ENCODE measurements at places on chromosomes 5 and 9.

DNA sequence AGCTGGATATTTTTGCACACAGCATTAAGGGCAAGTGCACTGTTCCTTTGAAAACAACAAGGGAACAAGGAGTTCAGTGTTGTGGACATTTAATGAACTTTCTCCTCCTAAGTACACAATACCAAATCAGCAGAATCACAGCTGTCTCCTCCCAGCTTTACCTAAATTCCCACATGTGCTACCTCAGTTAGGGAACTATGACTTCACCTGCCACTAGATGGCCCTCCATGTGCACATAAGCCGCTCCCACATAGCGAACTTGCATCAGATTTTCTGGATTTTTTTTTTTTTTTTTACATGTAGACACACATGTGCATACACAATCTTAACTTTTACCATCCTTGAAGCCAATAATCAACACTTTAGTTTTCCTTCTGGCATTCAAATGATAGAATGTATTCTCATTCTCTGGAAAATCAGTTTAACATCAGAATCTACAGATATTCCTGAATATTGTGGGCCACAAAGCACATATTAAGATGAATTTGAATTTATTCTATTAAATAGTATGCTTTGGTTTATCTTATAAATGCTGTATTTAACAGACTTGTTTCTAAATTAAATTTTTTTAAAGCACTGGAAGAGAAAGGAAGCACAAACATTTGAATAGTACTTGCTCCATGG is 123.6 kb downstream of the PALM2AKAP2 start:
- DNase-seq: peak; percentile 59

DNA sequence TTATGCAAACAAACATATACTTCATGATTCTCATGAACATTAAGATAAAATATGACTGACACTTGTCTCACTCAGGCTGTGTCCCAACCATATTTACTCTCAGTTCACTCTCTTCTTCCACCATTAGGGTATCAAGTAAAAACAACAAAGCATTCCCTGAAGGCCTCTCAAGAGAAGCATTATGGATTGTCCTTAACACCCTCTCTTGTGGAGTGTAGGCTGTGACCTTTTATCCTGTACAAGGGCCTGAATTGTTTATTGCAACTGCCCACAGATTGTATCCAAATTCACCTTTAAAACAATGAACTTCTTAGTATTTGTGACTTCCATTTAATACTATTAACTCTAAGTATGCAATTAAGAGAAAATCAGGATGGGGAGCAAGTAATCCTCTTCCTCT is 78.1 kb downstream of the RICTOR start:
- DNase-seq: no peak

DNA sequence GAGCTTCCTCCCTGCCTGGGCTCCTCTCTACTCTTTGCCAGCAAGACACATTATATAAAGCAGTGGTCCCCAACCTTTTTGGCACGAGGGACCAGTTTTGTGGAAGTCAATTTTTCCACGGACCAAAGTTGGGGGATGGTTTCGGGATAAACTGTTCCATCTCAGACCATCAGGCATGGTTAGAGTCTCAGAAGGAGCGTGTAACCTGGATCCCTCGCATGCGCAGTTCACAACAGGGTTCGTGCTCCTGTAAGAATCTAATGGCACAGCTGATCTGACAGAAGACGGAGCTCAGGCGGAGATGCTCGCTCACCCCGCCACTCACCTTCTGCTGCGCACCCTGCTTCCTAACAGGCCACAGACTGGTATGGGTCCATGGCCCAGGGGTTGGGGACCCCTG is 142.8 kb downstream of the LIFR start:
- DNase-seq: no peak

GRCh38 chr5:67366691-67367395 is 170.2 kb upstream of the CD180 start:
- DNase-seq: no peak

- no peak for DNase-seq
These were observed 248.1 kb downstream of the PIK3R1 start for GRCh38 chr5:68463606-68464005.

DNA sequence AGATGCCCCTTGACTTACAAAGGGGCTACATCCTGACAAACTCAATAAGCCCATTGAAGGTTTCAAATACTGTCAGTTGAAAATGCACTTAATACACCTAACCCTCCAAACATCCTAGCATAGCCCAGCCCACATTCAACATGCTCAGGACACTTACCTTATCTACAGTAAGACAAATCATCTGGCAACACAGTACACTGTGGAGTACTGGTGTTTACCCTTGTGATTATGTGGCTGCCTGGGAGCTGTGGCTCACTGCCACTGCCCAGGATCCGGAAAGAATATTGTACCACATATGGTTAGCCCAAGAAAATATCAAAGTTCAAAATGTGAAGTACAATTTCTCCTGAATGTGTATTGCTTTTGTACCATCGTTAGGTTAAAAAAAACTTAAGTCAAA is 562.2 kb downstream of the HTR1A start:
- DNase-seq: no peak

DNA sequence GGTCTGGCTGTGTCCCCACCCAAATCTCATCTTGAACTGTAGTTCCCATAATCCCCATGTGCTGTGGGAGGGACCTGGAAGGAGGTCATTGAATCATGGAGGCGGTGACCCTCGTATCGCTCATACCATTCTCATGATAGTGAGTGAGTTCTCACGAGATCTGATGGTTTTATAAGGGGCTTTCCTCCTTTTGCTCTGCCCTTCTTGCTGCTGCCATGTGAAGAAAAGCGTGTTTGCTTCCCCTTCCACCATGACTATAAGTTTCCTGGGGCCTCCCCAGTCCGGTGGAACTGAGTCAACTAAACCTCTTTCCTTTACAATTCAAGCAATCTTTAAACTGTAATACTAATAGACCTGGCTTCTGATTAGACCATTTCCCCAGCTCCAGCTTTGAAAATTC is 92.2 kb upstream of the SARDH start:
- DNase-seq: no peak

DNA sequence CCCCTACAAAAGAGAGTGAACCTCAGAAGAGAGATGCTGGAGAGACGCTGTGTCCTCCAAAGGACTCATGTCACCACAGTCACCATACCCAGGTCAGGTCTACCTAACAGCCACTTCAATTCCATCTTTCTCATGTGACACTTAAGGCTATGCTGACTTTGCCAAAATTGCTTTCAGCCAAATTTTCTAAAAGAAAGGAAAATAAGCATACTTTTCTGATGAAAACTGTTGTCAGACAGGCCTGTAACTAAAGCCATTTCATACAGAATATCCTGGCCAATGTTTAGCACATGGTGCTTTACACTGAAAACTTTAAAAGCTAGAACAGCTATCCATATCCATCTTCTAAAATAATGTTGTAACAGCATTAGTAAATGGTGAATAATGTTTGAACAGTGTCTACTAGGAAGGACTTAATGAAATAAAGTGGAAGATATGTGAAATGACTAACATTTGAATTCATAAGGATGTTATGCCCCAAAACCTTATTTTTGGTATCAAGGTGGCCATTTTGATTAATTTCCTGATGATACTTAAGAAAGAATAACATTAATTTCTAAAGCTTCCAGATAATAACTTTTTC is 97.2 kb downstream of the NFIB start:
- no peak for DNase-seq

DNA sequence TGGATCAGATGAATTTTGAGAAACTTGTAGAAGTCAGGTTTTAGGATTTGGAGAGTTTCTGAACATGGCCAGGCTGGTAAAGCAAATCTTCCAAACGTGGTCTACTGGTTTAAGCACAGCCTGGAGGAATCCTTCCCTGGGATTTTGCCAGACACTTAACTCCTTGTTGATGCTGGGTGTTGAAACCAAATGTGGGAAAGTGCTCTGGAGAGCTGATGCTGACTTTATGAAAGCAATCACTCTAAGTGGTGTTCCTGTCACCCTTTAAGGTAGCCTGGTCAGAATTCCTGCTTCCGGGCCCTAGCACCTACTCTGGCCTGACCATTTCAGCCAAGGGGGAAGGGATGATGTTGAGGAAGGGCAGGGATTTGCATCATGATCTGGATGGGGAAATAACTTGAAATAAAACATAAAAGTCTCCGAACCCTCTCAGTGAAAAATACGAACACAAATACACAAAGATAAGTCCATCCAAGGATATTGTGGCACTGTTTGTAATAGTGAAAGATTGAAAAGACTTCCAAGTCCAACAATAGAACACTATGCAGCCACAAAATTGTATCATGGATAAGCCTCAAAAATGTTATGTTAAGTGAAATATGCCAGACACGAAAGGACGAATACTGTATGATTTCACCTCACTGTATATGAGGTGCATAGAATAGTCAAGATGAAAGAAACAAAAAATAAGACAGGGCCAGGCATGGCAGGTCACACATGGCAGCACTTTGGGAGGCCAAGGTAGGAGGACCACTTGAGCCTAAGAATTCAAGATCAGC is 57.7 kb downstream of the PDE6A start:
- DNase-seq: peak; percentile 12

DNA sequence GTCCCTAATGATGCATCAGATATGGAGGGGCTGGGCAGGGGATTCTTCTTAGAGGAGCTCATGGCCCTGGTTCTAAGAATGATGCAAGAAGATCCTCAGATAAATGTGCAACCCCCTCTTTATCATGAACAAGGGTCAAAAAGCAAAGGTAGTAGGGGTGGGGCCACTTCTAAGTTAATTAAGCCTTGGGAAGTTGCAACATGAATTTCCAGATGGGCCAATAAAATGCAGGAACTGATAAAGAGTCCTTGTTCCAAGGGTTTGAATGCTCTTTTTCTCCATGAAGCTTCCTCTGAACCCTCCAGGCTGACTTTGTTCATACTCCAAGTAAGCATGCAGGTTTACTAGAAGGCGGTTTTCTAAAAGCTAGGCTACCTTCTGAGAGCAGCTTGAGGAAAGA is 25.6 kb downstream of the PCA3 start:
- no peak for DNase-seq

GRCh38 chr5:96876292-96876850 is at the start of gene ERAP2:
Gene ERAP2 (plus strand): TSS chr5:96876500. CDS start chr5:96879686, 3,186 bp downstream.
- peak; percentile 47 for DNase-seq

DNA sequence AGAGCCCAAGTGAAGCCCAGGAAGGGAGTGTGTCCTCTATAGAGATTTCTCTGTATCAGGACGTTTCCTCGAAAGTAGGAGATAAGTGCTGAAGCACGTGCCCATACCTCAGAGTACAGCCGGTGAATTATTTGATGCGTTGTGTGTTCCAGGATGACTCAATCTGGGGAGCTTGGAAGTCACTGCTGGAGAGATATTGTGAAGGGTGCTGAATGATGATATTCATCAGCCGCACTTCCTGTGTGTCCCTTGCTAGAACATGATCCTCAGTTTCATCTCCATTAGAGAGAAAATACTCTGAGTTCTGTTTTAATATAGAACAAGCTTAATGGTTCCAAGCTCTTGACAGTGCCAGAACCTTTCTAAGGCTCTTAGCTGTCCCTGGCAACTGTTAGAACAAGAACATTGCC is 402.3 kb upstream of the ADAMTSL1 start:
- no peak for DNase-seq

- no peak for DNase-seq
These were observed 71.2 kb upstream of the FREM1 start for GRCh38 chr9:14981291-14981950.

DNA sequence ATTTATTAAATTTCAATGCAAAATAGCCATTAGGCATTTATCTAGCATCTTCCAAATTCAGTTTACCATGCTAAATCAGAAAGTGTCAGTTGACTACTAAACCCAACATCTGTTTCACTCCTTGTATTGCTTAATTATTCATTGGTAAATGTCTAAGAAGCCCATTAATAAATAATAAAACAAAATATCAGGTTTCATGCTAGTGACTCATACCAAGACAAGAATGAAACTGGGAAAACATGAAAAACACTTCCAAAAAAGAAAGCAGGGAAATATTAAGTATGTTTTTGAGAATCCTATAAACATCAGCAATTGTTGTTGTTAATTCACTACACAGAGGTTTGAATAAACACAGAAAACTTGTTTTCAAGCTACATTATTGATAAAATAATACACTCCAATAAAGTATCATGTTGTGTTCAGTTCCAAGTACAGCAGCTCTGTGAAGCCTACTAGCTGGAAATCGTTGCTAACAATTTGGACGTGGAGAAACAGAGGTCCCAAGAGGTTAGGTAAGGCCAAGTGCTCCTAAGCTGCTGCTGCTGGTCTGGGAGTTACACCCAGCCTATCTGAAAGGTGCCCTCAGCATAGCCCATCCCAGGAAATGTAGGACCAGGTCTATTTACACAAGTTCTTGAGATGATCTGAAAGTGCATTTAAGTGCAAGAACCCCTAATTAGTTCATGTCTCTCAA is 78.8 kb downstream of the GNAQ start:
- DNase-seq: no peak

- no peak for DNase-seq
These were observed 14.0 kb upstream of the TCF7 start for GRCh38 chr5:134100283-134101091.

DNA sequence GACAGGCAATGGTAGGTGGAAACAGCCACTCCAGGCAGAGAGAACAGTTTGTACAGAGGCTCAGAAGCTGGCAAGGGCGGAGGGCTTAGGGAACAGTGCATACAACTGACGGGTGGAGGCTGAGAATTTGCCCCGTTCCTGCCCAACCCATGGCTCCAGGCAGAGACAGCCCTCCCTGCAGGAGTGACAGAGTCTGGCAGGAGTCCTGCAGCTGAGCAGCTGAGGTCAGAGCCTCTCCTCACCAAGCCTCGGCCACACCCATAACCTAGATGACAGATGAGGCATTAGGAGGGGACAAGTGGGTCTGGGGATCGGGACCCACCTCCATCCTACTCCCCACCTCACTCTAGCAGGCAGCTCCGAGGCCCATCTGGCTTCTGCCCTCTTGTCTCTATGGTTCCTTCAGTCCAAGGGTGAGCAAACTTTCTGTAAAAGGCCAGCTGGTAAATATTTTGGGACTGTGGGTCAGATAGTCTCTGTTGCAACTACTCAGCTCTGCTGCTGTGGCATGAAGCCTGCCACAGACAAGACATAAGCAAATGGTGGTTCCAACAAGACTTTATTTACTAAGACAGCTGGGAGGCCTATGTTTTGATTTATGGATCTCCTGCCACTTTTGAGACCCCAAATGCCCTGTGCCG is 83.7 kb downstream of the SH3TC2 start:
- DNase-seq: no peak

DNA sequence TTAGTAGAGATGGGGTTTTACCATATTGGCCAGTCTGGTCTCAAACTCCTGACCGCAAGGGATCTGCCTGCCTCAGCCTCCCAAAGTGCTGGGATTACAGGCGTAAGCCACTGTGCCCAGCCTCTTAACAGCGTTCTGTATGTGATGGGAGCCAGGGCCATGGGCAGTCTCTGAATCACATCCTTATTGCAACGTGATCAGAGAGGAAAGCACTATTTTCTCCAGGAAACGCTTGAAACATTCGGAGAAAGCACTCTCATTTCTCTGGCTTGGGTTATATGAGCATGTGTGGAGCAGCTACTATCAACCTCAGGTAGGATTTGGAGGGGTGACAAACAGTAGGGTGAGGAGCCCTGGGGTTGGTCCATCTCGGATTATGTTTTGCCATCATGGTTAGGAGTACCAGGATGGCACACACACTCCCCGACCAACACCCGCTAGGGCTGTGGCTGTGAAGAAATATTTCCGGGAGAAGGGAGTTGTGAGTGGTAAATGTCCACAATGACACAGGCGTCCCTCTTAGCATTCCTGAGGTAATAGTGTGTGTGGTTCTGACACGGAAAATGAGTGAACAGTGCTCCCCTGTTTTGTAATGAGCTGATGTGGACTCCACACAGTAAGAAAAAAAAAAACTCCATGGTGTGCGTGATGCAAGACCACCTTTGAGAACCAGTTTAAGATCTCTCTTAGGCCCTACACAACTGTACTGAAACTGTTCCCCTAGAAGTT is 406.2 kb upstream of the ZNF608 start:
- DNase-seq: no peak
